ENCODE measurements at places on chromosomes 6 and 20. TPM values are rescaled to one million over a fixed set of nuclear protein-coding genes. Genes with fewer than 3 reads are reported as not detected.

DNA sequence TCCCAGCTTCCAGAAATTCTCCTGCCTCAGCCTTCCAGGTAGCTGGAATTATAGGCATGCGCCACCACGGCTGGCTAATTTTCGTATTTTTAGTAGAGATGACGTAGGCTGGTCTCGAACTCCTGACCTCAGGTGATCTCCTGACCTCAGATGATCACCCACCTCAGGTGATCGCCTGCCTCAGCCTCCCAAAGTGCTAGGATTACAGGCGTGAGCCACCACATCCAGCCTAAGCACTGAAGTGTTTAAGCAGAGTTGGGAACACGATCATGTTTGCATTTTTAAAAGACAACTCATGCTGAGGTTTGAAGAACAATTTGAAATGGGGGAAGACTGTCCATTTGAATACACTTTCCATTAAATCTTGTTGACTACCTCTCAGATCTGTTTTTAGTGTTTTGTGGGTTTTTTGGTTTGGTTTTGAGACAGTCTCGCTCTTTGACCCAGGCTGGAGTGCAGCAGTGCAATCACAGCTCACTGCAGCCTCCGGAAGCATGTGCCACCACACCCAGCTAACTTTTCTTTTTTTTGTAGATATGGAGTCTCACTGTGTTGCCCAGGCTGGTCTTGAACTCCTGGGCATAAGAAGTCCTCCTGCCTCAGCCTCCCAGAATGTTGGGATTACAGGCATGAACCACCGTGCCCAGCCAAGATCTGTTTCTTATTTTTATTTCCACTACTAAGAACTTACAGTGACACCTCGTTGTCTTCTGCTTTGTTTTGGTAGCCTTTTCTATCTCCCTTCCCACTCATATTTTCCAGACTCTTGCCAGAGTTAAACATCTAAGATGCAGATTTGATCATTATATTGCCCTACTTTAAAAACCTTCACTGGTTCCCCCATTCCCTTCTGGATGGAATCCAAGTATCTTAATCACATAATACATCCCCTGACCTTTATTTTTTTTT, 5.5 kb downstream of the CASP8AP2 start:
- DNase-seq, result no peak

- DNase-seq, result no peak
Measured at GRCh38 chr6:64539917-64540316, 904.3 kb downstream of the PHF3 start.

- no peak for DNase-seq
Measured at GRCh38 chr6:14861491-14861943, 384.4 kb upstream of the JARID2 start.

- no peak for DNase-seq
Measured at GRCh38 chr6:27333642-27334040, 21.6 kb upstream of the POM121L2 start.

GRCh38 chr6:136084403-136084802, 165.7 kb downstream of the MTFR2 start:
- DNase-seq, result no peak

CLDN20 gene
- not detected for total RNA-seq

SMPDL3A gene
- 8.2 TPM for total RNA-seq
